ENCODE measurements at places on chromosomes 1 and 21.

GRCh38 chr1:158485455-158485854 is 13.4 kb downstream of the OR10R2 start:
- DNase-seq: no peak

DNA sequence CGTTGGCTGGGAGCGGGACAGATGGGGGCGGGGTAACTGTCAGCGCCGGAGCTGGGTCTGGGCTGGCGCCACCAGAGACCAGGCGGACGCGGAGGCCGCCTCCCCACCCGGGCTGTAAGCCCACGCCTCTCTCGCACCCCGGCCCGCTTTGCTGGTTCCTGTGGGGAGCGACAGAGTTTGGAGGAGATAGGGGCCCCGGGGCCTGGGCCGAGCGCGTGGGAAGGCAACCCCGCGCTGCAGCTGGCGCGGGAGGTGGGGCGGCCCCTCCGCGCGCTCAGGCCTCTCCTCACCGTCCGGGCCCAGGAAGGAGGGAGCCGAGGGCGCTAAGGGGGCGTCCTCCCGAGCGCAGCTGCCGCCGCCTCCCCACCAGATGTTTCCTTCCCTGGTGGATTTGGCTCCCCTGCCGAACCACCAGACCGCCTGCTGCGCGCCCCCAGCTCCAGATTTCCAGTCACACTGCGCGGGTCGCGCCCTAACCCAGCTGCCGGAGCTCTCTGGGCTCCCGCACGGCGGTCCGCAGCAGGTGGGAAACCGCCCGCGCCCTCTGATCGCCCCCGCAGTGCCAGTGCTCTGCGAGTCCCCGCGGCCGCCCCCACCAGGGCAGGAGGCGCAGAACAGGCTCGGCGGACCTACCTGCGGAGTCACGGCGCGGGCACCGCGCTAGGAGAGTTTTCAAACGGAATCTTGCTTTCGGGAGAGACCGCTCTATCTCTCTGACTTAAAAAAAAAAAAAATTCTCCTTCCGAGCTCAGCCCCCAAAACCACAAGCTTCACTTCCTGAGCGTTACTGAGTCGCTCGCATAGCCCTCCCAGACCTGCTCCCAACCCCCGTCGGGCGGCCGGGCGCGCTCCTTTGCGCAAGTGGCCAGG is 1.1 kb downstream of the GFI1 start:
- DNase-seq: peak; percentile 91

- DNase-seq: no peak
Measured at GRCh38 chr1:162316187-162316586, 60.5 kb downstream of the SPATA46 start.

DNA sequence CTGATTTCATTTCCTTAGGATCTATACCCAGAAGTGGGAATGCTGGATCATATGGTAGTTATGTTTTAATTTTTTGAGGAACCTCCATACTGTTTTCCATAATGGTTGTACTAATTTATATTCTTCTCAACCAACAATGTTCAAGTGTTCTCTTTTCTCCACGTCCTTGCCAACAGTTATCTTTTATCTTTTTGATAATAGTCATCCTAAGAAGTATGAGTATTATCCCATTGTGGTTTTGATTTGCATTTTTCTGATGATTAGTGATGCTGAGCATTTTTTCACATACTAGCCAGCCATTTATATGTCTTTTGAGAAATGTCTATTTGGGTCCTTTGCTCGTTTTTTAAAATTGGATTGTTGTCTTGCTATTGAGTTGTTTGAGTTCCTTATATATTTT is 38.5 kb downstream of the ABCD3 start:
- no peak for DNase-seq

DNA sequence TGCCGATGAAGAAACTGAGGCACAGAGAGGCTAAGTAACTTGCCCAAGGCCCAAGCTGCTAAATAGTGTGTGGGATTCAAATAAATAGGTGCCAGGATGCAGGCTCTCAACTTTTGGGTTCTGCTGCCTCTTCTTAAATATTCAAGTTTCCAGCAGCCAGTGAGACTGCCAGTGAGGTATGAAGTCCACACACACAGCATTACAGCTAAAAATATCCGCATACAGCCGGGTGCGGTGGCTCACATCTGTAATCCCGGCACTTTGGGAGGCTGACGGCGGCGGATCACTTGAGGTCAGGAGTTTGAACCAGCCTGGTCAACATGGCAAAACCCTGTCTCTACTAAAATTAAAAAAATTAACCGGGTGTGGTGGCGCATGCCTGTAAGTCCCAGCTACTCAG is 78.4 kb upstream of the DIRAS3 start:
- no peak for DNase-seq

GRCh38 chr1:204075890-204076846 is 3.3 kb downstream of the SOX13 start:
- no peak for DNase-seq

DNA sequence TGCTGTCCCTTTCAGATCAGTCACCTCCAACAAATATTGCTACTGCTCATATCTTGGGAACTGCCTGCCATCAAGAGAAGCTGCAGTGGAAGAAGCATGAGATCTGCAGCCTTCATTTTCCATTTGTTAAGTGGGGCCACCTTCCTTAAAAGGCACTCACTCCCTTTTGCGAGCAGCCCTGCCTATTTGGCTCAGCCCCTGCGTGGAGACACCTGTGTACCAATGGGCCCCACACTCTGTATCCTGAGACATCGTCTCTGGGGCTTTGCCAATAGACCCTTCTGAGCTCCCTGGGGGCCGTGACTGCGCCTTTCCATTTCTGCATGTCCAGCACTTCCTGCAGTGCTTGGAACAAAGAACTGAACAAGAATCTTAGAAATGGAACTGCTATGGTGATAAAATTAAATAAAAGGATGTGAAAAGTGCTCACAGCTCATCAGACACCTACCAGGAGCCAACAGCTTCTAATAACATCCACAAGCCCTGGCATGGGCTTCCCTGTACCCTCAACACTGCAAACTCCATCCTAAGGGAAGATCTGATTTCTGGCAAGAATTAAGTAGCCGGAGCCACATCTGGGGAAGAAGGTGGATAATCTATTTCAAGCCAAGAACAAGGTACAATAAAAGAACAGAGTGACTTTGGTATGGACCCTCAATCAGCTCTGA is 36.7 kb downstream of the PARP1 start:
- no peak for DNase-seq

- DNase-seq: no peak
Measured at GRCh38 chr21:35896060-35896459, 164.3 kb downstream of the SETD4 start.

DNA sequence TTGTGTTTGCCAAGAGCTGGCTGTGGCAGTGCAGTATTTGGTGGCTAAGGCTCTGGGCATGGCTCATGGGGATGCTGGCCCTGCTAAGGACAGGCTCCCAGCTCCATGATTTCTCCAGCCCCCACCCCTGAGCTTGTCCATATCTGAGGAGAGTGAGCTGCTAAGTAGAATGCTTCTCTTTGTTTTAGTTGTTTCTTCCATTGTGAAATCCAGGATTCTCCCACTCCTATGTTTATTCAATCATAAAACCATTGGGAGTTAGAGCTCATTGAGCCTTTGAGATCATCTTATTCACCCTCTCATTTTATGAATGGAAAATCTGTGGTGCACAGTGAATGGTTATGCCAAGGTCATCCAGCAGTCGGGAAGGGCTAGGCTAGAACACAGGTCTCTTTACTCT is 188.8 kb downstream of the TNR start:
- DNase-seq: no peak

GRCh38 chr1:231318015-231318355 is 19.7 kb downstream of the EXOC8 start:
- no peak for DNase-seq

- no peak for DNase-seq
Measured at GRCh38 chr1:167538657-167539056, 14.9 kb downstream of the CREG1 start.

GRCh38 chr1:84587099-84587498 is 12.9 kb upstream of the CTBS start:
- DNase-seq: no peak

- no peak for DNase-seq
Measured at GRCh38 chr1:34982820-34983376, 2.2 kb downstream of the TMEM35B start.

- no peak for DNase-seq
Measured at GRCh38 chr1:10339815-10340214, 59.0 kb upstream of the PGD start.

DNA sequence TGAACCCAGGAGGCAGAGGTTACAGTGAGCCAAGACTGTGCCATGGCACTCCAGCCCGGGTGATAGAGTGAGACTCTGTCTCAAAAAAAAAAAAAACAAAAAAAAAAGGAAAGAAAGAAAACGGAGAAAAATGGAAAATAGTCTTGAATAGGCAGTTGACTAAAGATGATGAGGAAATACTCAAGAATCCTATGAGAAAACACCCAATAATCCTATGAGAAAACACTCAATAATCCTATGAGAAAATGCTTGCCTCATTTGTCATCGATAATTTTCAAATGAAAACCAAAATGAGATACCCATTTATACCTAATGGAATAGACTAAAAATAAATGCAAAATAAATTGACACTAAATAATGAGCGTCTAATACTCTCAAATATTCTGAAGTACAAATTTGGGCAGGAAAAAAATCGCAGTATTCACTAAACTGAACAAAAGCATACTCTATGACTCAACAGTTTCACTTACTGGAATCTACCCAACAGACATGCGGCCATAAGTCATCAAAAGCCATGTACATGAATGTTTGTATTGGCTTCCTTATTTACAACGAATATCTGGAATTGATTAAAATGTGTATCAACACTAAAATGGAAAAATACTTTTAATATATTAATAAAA is 733.9 kb upstream of the CHRM3 start:
- DNase-seq: no peak

DNA sequence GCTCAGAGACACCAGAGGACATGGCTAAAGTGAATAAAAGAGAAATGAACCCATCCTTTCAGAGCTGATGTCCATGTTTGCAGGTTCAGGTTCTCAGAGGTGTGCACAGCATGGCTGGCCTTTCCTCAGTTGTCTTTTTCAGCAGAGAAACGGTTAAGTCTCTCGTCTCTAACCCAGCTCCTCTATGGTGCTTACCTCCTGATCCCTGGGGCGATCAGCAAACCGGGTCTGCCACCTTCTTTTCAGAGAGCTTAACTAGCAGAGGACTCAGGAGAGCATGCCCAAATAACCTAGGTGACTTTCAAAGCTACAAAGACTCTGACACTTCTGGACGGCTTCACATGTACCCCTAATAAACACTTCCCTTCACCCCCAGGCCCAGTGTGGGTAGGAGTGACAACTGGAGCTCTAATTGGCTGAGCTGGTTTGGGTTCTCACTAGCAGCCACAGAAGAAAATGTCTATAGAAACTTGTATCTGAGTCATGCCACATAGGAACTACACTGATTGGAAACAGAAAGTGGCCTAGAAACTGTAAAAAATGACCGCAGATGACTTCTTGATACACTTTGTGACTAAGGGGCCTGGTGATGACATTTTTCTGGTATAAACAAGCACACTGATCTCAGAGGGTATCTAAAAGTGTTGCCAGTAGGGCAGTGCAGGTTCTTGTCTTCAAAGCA is at the start of gene AIM2:
AIM2 (minus strand) TSS at position 329 of the 682 bp plus-strand sequence. CDS start 3,267 bp downstream, outside the sequence.
- DNase-seq: peak; percentile 58

- no peak for DNase-seq
Measured at GRCh38 chr1:220504329-220504728, 23.6 kb upstream of the MARK1 start.

GRCh38 chr1:151372058-151372934 is at the start of gene SELENBP1:
TSS of gene SELENBP1 (minus strand) at chr1:151372705. CDS start at chr1:151372641, 64 bp downstream.
- no peak for DNase-seq

- DNase-seq: no peak
Measured at GRCh38 chr1:169701261-169702005, 10.0 kb downstream of the SELL start.

GRCh38 chr1:30244801-30245200 is 478.6 kb downstream of the MATN1 start:
- no peak for DNase-seq

DNA sequence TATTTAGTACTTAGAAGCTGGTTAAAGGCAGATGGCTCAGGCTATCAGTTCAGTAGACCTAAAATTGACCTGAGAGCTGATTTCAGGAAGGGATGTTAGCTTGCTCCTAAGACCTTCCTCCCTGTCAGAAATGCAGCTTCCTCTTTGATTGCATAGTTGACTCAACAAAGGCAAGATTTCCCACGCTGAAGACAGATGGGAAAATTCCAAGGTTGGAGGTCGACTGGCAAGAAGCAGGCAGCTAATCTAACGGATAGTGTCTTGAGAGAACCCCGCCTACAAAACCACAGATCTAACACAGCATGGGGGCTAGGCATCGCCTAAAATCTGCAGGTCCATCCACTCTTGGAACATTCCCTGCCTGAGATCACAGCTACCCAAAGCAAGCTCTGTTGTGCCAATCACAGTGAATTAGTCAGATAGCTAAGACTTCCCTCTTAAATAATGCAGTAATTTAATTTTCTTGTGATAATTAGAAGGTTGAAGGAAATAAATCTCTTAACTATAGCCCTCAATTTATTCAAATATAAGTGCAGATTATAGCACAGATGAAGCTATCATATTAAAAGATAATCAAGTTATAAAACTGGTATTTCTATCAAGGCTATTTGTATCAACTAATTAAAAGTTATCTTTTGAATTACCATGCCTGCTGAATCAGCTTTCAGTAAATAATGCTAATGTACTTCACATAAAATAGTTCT is 357.8 kb upstream of the SGIP1 start:
- no peak for DNase-seq

DNA sequence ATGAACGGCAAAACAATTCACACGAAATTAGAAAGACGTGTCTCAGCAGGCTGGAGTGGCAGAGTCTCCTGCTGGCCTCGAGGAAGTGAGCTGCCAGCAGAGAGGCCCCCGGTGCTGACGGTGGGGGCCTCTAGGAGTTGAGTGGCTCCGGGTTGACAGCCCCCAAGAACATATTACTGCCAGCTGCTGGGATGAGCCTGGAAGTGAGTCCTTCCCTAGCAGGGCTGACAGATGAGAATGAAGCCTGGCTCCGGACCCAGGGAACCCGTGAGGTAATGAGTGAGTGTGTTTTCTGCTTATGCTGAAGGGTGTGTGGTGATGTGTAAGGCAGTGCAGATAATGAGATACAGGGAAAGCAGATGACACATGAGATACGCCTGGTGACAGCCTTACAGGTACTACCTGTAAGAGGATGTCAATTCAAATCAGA is 23.5 kb upstream of the LRRC47 start:
- DNase-seq: no peak

DNA sequence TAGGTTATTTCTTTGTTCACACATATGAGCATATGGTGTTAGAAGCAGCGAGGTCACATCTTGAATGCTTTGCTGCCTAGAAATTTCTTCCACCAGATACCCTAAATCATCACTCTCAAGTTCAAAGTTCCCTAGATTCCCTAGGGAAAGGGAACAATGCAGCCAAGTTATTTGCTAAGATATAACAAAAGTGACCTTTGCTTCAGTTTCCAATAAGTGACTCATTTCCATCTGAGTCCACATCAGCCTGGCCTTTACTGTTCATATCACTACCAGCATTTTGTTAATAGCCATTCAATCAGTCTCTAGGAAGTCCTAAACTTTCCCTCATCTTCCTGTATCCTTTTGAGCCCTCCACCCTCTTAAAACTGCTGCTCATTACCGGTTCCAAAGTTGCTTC is 1502.5 kb downstream of the KCNT2 start:
- no peak for DNase-seq
